ENCODE measurements at places on chromosomes 4 and X. TPM values are rescaled to one million over a fixed set of nuclear protein-coding genes. Genes with fewer than 3 reads are reported as not detected.

The WWC2 gene
- 0.40 TPM for total RNA-seq

The CDS1 gene
- not detected for total RNA-seq

The PFKFB1 gene
- total RNA-seq: 0.47 TPM

DNA sequence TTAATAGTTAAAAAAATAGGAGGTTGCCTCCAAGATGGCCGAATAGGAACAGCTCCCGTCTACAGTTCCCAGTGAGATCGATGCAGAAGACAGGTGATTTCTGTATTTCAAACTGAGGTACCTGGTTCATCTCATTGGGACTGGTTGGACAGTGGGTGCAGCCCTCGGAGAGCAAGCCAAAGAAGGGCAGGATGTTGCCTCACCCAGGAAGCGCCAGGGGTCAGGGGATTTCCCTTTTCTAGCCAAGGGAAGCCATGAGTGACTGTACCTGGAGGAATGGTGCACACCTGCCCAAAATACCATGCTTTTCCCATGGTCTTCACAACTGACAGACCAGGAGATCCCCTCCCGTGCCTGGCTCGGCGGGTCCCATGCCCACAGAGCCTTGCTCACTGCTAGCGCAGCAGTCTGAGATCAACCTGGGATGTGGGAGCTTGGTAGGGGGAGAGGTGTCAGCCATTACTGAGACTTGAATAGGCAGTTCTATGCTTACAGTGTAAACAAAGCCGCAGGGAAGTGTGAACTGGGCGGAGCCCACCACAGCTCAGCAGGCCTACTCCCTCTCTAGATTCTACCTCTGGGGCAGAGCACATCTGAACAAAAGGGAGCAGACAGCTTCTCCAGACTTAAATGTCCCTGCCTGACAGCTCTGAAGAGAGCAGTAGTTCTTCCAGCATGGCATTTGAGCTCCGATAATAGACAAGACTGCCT is 47.5 kb downstream of the PPA2 start:
- no peak overlapping the region for H3K27ac ChIP-seq
- H3K36me3 ChIP-seq: peaks cover 67% of the 10 kb centered on the region
- no peak for DNase-seq
- H3K27me3 ChIP-seq: no peaks in the 10 kb centered on the region

DNA sequence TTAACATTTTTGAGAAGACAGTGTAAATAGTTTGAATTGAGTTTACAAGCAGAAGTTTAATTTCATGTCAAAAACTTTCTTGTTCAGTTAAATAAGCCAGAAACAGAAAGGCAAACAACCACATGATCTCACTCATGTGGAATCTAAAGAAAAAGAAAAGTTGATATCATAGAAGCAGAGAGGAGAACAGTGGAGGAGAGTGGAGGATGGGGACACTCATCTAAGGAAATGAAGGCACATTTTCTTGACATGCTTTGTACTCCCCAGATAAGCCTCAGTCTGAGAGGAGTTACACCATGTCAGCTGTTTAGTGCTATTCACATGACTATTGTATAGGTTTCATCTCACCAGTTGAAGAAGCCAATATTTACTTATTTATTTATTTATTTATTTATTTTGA is 13.5 kb downstream of the SNCA start:
- no peak overlapping the region for H3K4me3 ChIP-seq
- no peak overlapping the region for H3K27ac ChIP-seq
- H3K4me1 ChIP-seq: no peaks in the 10 kb centered on the region
- peaks cover 12% of the 10 kb centered on the region for H3K27me3 ChIP-seq

DNA sequence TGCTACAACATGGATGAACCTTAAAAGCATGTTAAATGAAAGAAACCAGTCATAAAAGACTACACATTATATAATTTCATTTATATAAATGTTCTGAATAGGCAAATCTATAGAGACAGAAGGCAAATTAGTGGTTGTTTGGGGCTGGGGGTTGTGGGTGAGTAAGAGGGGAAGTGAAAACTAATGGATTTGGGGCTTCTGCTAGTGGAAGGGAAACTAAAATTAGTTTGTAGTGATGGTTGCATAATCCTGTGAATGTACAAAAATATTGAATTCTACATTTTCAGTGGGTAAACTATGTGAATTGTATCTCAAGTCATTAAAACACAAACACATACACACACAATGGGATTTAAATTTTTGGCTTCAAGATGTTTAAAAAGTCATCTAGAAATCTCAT is 25.4 kb upstream of the LIMCH1 start:
- H3K27me3 ChIP-seq: no peaks in the 10 kb centered on the region
- no peak overlapping the region for H3K4me3 ChIP-seq
- no peaks in the 10 kb centered on the region for H3K36me3 ChIP-seq
- no peak overlapping the region for H3K27ac ChIP-seq

- no peak for DNase-seq
- H3K27ac ChIP-seq: no peak overlapping the region
- peaks cover 2% of the 10 kb centered on the region for H3K27me3 ChIP-seq
- no peaks in the 10 kb centered on the region for H3K36me3 ChIP-seq
- H3K4me1 ChIP-seq: no peaks in the 10 kb centered on the region
These were observed 116.3 kb downstream of the BMP15 start for GRCh38 chrX:51026862-51027261.

GRCh38 chr4:44806071-44806470 is 79.7 kb upstream of the GNPDA2 start:
- no peak for DNase-seq
- no peaks in the 10 kb centered on the region for H3K4me1 ChIP-seq
- no peaks in the 10 kb centered on the region for H3K36me3 ChIP-seq
- H3K27me3 ChIP-seq: no peaks in the 10 kb centered on the region
- H3K27ac ChIP-seq: no peak overlapping the region
- H3K4me3 ChIP-seq: no peak overlapping the region

DNA sequence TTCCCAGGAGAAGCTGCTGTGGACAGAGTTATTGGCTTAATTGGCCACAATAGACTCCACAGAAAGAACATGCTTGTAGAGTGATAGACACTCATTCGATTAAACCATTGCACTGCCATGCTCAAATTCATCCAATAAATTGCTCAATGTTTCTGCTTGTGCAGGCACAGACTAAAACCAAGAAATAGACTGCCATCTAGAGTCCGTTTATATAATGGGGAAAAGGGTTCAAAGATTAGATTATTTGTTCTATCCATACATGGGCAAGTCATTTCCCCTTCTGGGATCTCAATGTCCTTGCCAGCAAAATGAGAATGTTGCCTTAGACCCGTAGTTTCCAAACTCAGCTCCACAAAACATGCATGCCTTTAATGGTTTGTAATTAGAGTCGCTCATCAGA is 8.7 kb downstream of the SMIM10 start:
- no peak overlapping the region for H3K4me3 ChIP-seq
- peaks cover 9% of the 10 kb centered on the region for H3K4me1 ChIP-seq
- DNase-seq: peak; percentile 56
- no peak overlapping the region for H3K27ac ChIP-seq

DNA sequence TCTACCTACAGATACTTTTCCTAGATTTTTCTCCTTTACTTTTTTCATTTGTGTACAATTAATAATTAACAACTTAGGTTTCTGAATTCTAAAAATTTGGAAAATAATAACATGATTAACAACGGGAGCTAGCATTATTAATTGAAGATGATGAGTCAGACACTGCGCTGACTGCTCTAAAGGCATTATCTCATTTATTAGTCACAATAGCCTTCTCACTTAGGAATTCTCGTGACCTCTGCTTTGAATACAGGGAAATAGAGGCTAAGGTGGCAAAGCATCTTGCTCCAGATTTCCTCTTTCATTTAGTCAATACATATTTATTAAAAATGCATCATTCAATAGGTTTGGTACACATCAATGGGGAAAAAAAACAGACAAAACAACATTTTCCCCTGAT is 441.3 kb downstream of the PCDH18 start:
- H3K36me3 ChIP-seq: no peaks in the 10 kb centered on the region
- no peaks in the 10 kb centered on the region for H3K4me1 ChIP-seq
- H3K27me3 ChIP-seq: no peaks in the 10 kb centered on the region
- no peak overlapping the region for H3K4me3 ChIP-seq
- H3K27ac ChIP-seq: no peak overlapping the region

DNA sequence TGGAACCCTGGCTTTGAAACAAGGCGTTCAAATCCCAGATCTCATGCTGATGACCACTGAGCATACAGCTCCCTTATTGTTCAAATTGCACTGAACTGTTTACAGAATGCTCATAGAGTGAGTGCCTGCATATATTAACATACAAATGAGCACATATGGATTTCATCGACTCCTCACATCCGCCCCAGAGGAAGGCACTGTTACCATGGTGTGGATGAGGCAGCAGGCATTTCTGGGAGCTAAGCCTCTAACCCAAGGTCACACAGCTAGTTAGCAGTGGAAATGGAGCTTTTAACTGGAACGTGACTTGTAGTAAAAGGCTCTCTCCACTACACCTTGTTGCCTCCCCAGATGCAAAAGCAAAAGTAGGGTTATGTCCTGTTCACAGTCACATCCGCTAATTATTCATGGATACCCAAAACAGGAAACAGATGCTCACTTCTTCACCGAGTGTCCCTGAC is 289.7 kb downstream of the STK32B start:
- H3K27ac ChIP-seq: no peak overlapping the region
- H3K36me3 ChIP-seq: no peaks in the 10 kb centered on the region
- H3K4me3 ChIP-seq: no peak overlapping the region

DNA sequence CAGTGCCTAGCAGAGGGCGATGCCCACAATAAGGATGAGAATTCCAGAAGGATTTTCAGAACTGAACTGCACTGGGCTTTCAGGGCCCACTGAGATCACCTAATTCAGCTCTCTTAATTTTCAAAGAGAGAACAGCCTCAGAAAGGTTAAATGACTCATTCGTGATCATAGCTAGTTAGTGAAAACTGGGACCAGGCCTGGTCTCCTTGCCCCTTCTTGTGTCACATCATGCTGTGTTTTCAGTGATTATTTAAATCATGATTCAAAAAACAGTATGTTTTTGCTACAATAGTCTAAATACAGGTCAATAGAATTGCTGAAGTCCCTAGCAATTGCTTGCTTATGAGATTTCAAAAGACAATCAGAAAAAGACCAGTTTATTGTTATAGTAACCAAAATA is 136.4 kb upstream of the PLAC1 start:
- H3K4me3 ChIP-seq: peak overlapping the region; percentile 57
- H3K27ac ChIP-seq: peak overlapping the region; percentile 72
- peaks cover 29% of the 10 kb centered on the region for H3K36me3 ChIP-seq
- H3K4me1 ChIP-seq: peaks cover 35% of the 10 kb centered on the region
- H3K27me3 ChIP-seq: no peaks in the 10 kb centered on the region
- DNase-seq: no peak

All from activated CD4-positive, alpha-beta T cell treated with anti-CD3 and anti-CD28 coated beads, Interleukin-2, amount 10 ng/mL, durations not matched to agents 24 days and 14 days (primary cell).